ENCODE measurements at places on chromosomes 12 and 14. TPM values are rescaled to one million over a fixed set of nuclear protein-coding genes. Genes with fewer than 3 reads are reported as not detected.
A peak's percentile ranks its signal among the peaks of the same experiment; 100 is the strongest.

The ASB2 gene
- 57.0 TPM for total RNA-seq

The PARPBP gene
- total RNA-seq: 2.9 TPM

The RAD51AP1 gene
- total RNA-seq: 1.2 TPM

The CCDC196 gene
- not detected for total RNA-seq

The OVCH1 gene
- total RNA-seq: 1.0 TPM

The KRT74 gene
- not detected for total RNA-seq

The ANKRD33 gene
- 0.54 TPM for total RNA-seq

- no peaks in the 10 kb centered on the region for H3K4me1 ChIP-seq
- no peaks in the 10 kb centered on the region for H3K36me3 ChIP-seq
- no peak overlapping the region for H3K4me3 ChIP-seq
Measured at GRCh38 chr14:51774209-51774608, 86.2 kb upstream of the GNG2 start.

DNA sequence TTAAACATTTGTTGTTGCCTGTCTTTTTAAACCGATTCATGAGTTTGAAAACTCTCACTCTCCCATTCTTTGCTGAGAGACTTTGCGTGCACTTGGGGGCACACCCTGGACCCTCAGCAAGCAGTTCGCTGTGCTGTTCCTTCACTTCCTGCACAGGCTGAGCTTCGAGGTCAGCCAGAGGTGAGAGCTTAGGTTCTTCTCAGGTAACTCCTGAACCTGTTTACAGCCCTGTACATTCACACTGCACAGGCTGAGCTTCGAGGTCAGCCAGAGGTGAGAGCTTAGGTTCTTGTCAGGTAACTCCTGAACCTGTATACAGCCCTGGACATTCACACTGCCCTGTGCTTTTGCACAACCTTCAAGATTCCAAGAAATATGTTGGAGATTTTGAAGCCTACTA lies 9.8 kb upstream of the CLECL1 start:
- no peak for DNase-seq
- no peaks in the 10 kb centered on the region for H3K36me3 ChIP-seq
- H3K4me1 ChIP-seq: no peaks in the 10 kb centered on the region
- H3K27me3 ChIP-seq: no peaks in the 10 kb centered on the region
- H3K4me3 ChIP-seq: no peak overlapping the region

DNA sequence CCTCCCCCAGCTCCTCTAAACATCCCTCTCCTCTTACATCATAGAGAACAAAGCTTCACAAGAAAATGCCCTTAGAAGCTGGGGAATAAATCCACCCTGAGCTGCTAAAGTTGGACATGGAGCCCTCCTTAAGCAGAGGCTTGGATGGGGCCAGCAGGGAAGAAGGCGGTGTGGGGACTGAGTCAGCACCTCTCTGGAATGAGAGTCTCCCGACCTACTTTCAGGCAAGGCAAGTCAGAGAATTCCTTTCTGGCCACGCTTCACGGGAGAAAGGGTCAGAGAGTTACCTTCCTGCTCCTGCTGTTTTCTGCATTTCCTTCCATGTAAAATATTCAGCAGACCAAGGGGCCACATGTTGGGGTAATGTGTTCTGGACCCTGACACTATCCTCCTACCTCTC lies 113.3 kb upstream of the PRB2 start:
- no peak overlapping the region for H3K4me3 ChIP-seq
- no peaks in the 10 kb centered on the region for H3K4me1 ChIP-seq
- H3K36me3 ChIP-seq: no peaks in the 10 kb centered on the region
- DNase-seq: no peak
- no peak overlapping the region for H3K27ac ChIP-seq

GRCh38 chr12:119589097-119589496 lies 4.5 kb upstream of the TMEM233 start:
- H3K4me1 ChIP-seq: no peaks in the 10 kb centered on the region
- H3K27me3 ChIP-seq: no peaks in the 10 kb centered on the region
- no peak for DNase-seq
- no peaks in the 10 kb centered on the region for H3K36me3 ChIP-seq
- no peak overlapping the region for H3K4me3 ChIP-seq

GRCh38 chr12:130449291-130449690 lies 111.6 kb downstream of the PIWIL1 start:
- no peak overlapping the region for H3K27ac ChIP-seq
- H3K27me3 ChIP-seq: no peaks in the 10 kb centered on the region
- no peak for DNase-seq
- no peaks in the 10 kb centered on the region for H3K36me3 ChIP-seq
- H3K4me3 ChIP-seq: no peak overlapping the region

GRCh38 chr14:100339766-100340422 lies 16.8 kb downstream of the SLC25A47 start:
- DNase-seq: peak; percentile 55
- no peaks in the 10 kb centered on the region for H3K4me1 ChIP-seq
- H3K4me3 ChIP-seq: no peak overlapping the region
- H3K27ac ChIP-seq: no peak overlapping the region
- H3K27me3 ChIP-seq: no peaks in the 10 kb centered on the region

- no peaks in the 10 kb centered on the region for H3K27me3 ChIP-seq
- no peak overlapping the region for H3K27ac ChIP-seq
- H3K4me1 ChIP-seq: no peaks in the 10 kb centered on the region
- H3K4me3 ChIP-seq: no peak overlapping the region
- no peak for DNase-seq
Measured at GRCh38 chr14:96901227-96901626, 104.0 kb downstream of the VRK1 start.

- no peaks in the 10 kb centered on the region for H3K27me3 ChIP-seq
- no peak overlapping the region for H3K4me3 ChIP-seq
- no peak for DNase-seq
- H3K36me3 ChIP-seq: peaks cover 2% of the 10 kb centered on the region
- no peak overlapping the region for H3K27ac ChIP-seq
- no peaks in the 10 kb centered on the region for H3K4me1 ChIP-seq
Measured at GRCh38 chr12:66329941-66330340, 27.6 kb downstream of the HELB start.

- no peaks in the 10 kb centered on the region for H3K27me3 ChIP-seq
- H3K27ac ChIP-seq: no peak overlapping the region
- H3K4me1 ChIP-seq: no peaks in the 10 kb centered on the region
- no peaks in the 10 kb centered on the region for H3K36me3 ChIP-seq
- DNase-seq: no peak
Measured at GRCh38 chr14:61491224-61491623, 169.8 kb downstream of the PRKCH start.

GRCh38 chr14:88992011-88992410 lies 167.6 kb downstream of the TTC8 start:
- DNase-seq: no peak
- no peak overlapping the region for H3K4me3 ChIP-seq
- H3K27ac ChIP-seq: no peak overlapping the region
- no peaks in the 10 kb centered on the region for H3K36me3 ChIP-seq
- no peaks in the 10 kb centered on the region for H3K27me3 ChIP-seq
- no peaks in the 10 kb centered on the region for H3K4me1 ChIP-seq

DNA sequence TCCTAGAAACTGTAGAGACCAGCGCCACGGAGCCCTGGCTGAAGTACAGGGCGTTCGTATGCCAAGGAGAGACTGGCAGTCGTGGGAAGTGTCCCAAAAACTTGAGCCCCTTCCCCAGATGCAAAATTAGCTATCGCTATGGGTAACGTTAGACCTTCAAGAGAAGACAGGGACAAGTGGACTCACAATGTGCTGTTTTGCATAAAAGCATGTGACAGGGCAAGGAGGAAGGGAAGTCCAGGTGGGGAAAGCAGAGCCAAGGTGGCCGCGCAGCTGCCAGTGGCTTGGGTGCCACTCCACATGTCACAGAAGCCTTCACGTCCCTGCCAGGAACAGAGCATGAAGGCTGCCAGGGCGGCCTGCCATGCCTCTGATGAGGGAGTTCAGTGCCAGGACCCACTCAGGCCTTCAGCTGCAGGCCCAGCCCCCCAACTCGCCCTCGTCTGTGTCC lies 61.2 kb upstream of the DYNC1H1 start:
- H3K27me3 ChIP-seq: no peaks in the 10 kb centered on the region
- H3K36me3 ChIP-seq: peaks cover 12% of the 10 kb centered on the region
- H3K4me1 ChIP-seq: no peaks in the 10 kb centered on the region
- H3K4me3 ChIP-seq: no peak overlapping the region
- no peak for DNase-seq

DNA sequence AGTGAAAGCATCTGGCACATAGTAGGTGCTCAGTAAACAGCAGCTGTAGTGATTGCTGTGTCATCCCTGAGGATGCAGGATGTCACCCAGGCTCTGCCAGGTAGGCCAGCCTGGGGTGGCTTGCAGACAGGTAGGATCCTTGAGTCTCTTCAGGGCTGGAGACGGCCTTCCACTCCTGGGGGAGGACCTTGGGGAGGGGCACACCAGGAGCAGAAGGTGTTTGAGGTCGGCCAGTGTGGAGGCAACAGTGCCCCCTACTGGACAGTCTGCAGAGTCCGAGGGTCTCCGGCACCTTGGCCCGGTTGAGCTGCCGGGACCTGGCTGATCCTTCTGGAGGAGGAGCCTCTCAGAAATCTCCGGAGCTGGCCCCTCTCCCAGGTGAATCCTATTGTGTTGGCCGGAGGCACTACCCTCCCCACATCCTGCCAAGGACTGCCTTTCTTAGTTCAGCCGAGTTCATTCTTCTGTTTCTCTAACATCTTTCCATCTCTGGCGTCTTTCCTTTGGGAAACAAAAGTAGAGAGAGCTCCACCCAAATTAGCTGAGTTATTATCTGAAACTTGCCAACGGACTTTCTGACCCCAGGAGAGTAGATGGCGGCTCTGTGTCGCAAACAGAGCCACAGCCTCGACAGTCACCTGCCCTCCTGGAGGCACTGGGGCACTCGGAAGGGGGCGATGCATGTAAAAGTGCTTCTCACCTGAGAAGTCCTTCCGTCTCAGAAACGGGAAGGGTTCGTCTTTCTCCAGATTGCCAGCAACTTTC lies 41.8 kb upstream of the CLMN start:
- DNase-seq: no peak
- H3K4me1 ChIP-seq: no peaks in the 10 kb centered on the region
- H3K4me3 ChIP-seq: no peak overlapping the region

DNA sequence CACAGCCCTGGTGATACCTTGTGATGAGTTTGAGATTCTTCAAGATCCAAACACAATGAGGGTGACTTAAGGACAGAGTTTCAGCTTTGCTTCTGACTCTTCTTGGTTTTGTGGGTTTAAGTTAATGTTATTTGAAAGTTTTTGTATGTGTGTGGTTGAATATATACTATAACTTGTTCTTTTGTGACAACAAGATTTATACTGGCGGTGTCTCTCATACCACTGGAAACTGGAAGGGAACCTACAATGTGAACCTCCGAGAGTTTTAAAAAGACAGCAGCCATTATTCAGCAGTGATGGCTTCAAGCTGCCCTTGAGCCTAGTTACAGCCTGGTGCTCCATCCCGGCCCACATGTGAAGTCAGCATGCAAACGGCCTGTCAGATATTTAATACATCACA lies 87.9 kb upstream of the IGF1 start:
- H3K36me3 ChIP-seq: no peaks in the 10 kb centered on the region
- no peaks in the 10 kb centered on the region for H3K27me3 ChIP-seq
- DNase-seq: no peak
- no peak overlapping the region for H3K4me3 ChIP-seq

- no peak overlapping the region for H3K4me3 ChIP-seq
- no peak for DNase-seq
Measured at GRCh38 chr12:76799362-76799761, 35.4 kb downstream of the ZDHHC17 start.

- peaks cover 8% of the 10 kb centered on the region for H3K4me1 ChIP-seq
- no peaks in the 10 kb centered on the region for H3K27me3 ChIP-seq
- no peak overlapping the region for H3K4me3 ChIP-seq
- DNase-seq: no peak
- no peaks in the 10 kb centered on the region for H3K36me3 ChIP-seq
Measured at GRCh38 chr12:105955976-105956375, 182.8 kb downstream of the NUAK1 start.

DNA sequence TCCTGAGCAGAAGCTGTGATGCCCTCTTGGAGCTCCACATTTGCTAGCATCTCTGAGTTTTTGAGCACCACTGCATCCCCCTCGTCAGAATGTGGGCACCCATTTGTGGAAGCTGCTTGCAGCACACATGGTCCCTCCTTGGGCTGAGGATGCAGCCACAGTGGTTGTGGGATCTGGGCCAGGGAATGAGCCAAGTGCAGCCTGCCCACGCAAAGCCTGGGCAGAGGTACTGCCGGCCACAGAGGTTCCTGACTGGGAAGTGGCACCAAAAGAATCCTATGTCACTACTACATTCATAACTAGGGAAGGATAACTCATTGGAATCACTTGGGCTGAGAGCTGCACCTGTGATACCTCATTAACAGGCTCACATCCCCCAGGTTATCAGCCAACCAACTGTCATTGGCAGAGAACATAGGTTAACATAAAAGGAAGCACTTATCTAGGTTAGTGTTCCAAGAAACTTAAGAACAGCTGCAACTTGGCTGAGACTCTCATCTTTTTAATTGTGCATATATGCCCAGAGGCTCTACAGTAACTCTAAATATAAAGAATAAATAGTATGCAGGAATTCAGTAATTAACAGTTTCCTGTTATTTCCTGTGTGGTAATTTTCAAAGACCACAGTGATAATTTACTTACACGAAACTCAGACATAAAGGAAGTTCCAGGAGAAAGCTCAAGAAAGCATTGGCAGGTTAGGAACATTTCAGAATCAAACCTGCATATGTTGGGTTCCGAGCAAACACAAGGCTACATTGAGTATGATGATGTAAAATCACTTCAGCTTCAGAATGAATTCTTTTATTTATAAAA lies 145.3 kb downstream of the BCAT1 start:
- no peak overlapping the region for H3K4me3 ChIP-seq
- H3K27me3 ChIP-seq: no peaks in the 10 kb centered on the region
- no peak overlapping the region for H3K27ac ChIP-seq
- H3K36me3 ChIP-seq: no peaks in the 10 kb centered on the region

- no peaks in the 10 kb centered on the region for H3K36me3 ChIP-seq
- no peak for DNase-seq
- no peaks in the 10 kb centered on the region for H3K4me1 ChIP-seq
- no peak overlapping the region for H3K27ac ChIP-seq
- H3K4me3 ChIP-seq: no peak overlapping the region
- no peaks in the 10 kb centered on the region for H3K27me3 ChIP-seq
Measured at GRCh38 chr14:103286968-103287850, 46.8 kb upstream of the EIF5 start.

DNA sequence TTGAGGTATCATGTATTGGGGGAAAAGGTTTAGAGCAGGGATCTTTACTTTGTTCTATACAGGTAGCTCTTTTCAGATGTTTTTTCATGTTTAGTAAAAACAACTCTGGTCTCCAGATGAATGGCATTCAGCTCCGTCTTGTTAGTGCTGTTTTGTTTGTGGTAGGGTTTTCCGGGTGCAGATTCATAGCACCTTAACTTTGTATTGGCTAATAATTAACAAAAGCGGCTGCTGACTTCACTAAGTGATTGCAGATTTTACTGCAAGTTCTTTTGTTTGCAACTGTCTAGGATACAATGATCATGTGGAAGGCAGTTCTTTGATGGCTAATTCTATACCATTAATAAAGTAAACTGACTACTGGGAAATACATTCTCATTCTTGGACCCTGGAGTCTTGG lies 32.2 kb upstream of the BHLHE41 start:
- H3K4me1 ChIP-seq: peaks cover 7% of the 10 kb centered on the region
- no peaks in the 10 kb centered on the region for H3K27me3 ChIP-seq
- no peak for DNase-seq
- no peaks in the 10 kb centered on the region for H3K36me3 ChIP-seq
- no peak overlapping the region for H3K27ac ChIP-seq
- H3K4me3 ChIP-seq: no peak overlapping the region

GRCh38 chr12:98968896-98969295 lies 323.8 kb downstream of the APAF1 start:
- no peak overlapping the region for H3K27ac ChIP-seq
- H3K36me3 ChIP-seq: no peaks in the 10 kb centered on the region
- H3K4me3 ChIP-seq: no peak overlapping the region

Data from aorta (tissue), 5 donors.